ENCODE measurements at places on chromosomes 7 and 10. TPM values are rescaled to one million over a fixed set of nuclear protein-coding genes. Genes with fewer than 3 reads are reported as not detected.

DNA sequence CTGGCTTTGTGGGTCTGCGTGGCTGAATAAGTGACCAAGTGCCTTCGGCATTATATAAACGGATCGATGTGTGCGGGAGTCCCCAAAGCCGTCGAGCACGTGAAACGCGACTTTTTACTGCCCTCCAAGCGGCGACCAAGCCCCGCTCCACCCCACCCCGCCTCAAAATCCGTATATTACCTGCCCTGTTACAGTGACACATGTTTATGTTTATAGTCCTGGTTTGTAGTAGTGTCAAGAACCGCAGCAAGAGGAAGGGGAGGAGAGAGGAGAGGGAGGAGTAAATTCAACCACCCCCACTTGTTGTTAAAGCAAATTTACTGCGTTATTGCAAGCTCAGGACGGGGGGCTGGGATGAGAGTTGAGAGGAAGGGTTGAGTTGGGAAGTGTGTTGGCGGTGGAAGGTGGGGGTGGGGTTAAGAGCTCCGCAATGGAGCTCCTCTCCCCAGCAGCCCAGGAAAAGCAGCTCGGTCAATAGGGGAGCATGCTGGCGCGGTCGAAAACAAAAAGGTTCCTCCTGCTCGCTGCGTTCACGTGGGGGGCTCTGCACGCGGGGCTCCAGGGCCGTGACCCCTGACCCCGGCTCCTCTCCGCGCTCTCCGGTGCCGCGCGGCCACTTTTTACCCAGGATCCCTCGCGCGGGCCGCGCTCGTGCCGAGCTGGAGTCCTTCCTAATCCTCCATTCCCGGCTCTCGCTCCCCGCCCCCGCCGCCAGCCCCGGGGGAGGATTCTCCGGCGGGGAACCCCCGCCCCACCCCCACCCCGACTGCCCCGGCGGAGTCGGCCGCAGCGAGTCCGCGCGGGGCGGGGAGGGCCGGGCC is at the start of gene SKIDA1:
Gene SKIDA1 (minus strand): TSS at position 316 of the 821 bp plus-strand sequence. CDS start 7,860 bp downstream, outside the sequence.
- peak; percentile 80 for DNase-seq

- no peak for DNase-seq
Measured at GRCh38 chr10:67669978-67670377, 26.0 kb downstream of the CTNNA3 start.

DNA sequence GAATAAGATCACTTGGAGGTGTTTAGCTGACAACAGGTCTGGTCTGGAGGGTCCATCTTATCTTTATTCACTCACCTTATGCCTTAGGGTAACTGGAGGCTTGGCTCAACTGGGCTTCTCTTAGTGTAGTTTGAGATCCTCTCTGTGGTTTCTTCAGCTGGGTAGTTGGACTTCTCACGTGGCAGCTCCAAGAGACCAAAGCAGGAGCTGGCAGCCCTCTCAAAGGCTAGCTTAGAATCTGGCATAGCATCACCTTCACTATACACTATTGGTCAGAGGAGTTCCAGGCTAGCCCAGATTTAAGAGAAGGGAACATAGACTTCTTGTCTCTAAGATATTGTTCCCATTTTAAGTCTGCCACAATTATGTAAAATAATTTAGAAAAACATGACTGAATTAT is 16.4 kb downstream of the ADK start:
- DNase-seq, result no peak

Gene PPP1R17
- polyA plus RNA-seq, result not detected

DNA sequence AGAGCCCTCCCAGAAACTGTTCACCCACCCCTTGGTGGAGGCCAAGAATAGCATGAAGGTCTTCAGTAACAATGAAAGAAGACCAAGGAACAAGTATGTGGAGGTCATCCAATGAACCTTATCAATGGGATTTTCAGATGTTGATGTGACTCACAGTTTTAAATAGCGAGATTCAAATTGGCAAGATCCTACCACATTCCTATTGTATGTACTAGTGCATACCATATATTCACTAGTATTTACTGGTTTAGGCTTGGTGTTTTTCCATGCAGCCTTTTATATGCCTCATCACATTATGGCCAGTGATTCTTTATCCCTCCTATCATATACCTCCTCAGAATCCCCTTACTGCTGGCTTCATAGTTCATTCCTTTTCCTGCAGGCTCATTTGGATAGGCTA is 54.4 kb downstream of the ITGB8 start:
- peak; percentile 57 for DNase-seq

Gene OLAH
- not detected for polyA plus RNA-seq

Gene MSMB
- not detected for polyA plus RNA-seq
